Amniotic epithelial cell (primary cell): ENCODE measurements at places on chromosomes 16 and 17.

DNA sequence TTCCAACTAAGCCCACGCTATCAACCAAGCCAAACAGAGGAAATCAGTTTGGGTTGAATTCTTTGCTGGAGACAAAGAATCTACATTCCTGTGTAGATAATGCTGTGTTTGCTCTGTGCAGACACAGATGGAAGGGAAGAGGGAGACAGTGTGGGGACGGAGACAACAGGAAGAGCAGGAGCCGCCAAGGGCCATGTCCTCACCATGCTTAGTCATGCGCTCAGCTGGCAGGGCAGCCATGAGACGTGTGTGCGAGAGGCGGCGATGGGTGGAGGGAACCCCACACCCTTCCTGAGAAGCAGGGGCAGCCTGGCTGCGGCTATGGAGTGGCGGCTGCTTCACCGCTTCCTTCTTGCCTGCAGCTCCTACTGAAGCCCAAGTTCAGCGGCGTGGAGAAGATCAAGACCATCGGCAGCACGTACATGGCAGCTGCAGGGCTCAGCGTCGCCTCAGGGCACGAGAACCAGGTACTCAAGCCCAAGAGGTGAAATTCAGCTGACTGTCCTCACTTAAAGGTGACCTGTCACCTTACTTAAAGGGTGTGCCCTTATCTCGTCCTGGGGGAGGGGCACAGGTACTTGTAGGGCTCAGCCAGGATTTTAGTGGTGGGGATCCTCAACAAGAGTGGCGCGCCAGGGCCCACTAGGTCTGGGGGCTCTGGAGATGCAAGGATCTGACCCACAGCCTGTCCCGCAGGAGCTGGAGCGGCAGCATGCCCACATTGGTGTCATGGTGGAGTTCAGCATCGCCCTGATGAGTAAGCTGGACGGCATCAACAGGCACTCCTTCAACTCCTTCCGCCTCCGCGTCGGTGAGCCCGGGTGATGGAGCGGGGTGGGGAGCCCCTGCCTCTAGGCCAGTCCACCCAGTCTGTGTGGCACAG is 47.5 kb downstream of the ADCY7 start:
- DNase-seq = no peak

DNA sequence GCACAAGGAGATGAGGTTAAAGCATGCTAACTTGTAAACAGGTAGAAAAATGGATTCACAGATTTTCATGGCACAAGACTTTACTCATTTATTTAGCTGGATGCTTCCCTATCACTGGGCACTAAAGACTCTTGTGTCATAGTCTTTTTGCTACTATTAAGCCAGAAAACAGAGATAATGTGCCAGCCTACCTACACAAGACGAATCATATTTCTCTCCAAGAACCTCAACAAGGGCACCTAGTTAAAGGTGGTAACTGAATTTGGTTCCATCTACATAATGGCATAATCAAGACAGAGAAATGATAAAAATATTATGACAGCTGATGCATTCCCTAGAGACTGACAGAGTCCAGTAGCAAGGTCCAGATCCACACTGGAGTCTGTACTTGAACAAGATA is 3.8 kb downstream of the NACA2 start:
- no peak for DNase-seq

GRCh38 chr16:51657848-51658247 is 506.8 kb upstream of the SALL1 start:
- no peak for DNase-seq

GRCh38 chr16:77331802-77332586 is 102.8 kb downstream of the ADAMTS18 start:
- peak; percentile 77 for DNase-seq
